T-helper 17 cell (primary cell): ENCODE measurements at places on chromosomes 6 and 20. TPM values are rescaled to one million over a fixed set of nuclear protein-coding genes. Genes with fewer than 3 reads are reported as not detected.
A peak's percentile ranks its signal among the peaks of the same experiment; 100 is the strongest.

FABP7 gene
- total RNA-seq = not detected

MOG gene
- not detected for total RNA-seq

DNA sequence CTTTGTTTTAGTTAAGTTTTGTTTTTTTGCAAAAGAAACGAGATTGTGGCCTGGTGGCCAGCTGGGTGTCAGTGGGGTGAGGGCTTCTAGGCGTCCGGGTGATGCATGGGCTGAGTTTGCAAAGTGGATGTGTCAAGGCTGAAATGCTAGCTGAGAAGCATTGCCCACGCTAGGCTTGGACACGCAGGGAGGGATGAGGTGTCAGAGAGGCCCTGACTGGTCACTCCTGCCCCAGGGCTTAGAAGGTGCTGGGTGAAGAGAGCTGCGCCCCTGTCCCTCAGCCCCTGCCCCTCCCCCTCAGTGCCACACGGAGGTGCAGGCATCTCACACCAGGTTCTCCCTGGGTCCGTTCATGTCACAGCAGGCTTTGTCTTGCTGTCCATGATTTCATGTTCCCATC, 8.1 kb downstream of the OSBPL2 start:
- H3K4me3 ChIP-seq = no peak overlapping the region
- no peaks in the 10 kb centered on the region for H3K27me3 ChIP-seq
- peaks cover 2% of the 10 kb centered on the region for H3K36me3 ChIP-seq

- H3K4me1 ChIP-seq = peaks cover 2% of the 10 kb centered on the region
- no peak for DNase-seq
- H3K27me3 ChIP-seq = peaks cover 15% of the 10 kb centered on the region
- H3K4me3 ChIP-seq = no peak overlapping the region
Observed at GRCh38 chr6:100283285-100283684, 181.4 kb downstream of the SIM1 start.

- H3K4me3 ChIP-seq = peak overlapping the region; percentile 81
- H3K27me3 ChIP-seq = no peaks in the 10 kb centered on the region
- peak; percentile 42 for DNase-seq
- H3K27ac ChIP-seq = no peak overlapping the region
Observed at GRCh38 chr6:7051780-7052442, 55.9 kb upstream of the RREB1 start.

GRCh38 chr6:37838219-37838921, 18.8 kb downstream of the ZFAND3 start:
- H3K36me3 ChIP-seq = peaks cover under 1% of the 10 kb centered on the region
- H3K27me3 ChIP-seq = no peaks in the 10 kb centered on the region
- no peak overlapping the region for H3K4me3 ChIP-seq
- peak overlapping the region; percentile 62 for H3K27ac ChIP-seq
